H7 (cell line): ENCODE measurements at places on chromosomes 13 and 19. TPM values are rescaled to one million over a fixed set of nuclear protein-coding genes. Genes with fewer than 3 reads are reported as not detected.

ZNF578 gene
- total RNA-seq, result 16.8 and 22.7 TPM in 2 replicates

OR7A5 gene
- total RNA-seq, result not detected in 2 replicates

ZNF235 gene
- 1.6 and 2.1 TPM in 2 replicates for total RNA-seq

CEACAM4 gene
- total RNA-seq, result not detected in 2 replicates

- peak; percentile 56 for DNase-seq
Observed at GRCh38 chr19:3346677-3347353, 19.6 kb upstream of the NFIC start.

DNA sequence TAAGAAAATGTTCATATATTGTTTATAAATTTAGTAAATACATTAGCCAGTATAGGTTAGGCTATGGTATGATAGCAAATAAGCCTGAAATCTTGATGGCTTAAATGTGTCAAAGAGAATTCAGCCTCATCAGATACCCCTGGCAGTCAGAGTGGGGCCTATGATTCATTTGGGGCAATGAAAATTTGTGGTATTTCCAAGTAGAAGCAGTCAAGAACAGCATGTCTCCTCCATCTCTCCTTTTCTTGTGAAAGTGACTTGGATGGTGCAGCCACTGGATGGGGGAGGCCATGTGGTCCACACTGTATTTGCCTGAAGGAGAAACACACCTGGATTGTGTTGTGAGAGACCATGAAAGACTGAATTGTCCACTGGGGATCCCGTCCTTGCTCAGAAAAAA, 82.7 kb downstream of the DLEU7 start:
- no peak for DNase-seq

- DNase-seq, result peak; percentile 31
Observed at GRCh38 chr13:59391696-59392095, 772.0 kb downstream of the DIAPH3 start.

DNA sequence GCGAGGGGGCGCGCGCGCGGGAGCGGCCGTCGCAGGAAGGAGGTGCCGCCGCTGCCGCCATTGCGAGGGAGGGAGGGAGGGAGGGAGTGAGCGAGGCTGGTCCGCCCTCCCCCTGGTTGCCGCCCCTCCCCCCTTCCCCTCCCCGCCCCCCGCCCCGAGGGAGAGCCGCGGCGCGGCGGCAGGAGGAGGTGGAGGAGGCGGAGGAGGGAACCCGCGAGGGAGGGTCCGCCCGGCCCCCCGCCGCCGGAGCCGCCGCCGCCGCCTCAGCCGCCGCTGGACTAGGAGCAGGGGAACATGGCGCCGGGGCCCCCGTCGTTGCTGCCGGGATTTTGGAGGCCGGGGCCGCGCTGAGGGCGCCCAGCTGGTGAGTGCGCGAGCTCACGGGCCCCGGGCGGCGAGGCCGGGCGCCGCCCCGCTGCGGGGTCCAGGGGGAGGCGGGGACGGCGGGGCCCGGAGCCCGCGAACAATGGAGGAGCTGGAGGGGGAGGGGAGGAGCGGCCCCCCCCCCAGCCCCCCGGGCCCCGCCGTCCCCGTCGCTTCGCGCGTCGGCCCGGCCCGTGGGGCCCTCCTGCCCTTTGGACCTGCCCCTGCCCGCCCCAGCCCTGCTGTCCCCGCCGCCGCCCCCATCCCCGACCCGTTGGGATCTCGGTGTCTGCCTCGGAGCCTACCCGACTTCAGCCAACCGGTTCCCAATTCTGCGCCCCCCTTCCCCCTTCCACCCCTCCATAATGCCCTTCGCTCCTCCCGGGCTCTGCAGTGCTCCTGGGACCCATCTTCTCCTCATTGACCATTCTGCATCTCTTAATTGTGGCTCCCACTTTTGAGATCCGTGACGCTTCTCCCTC, at the start of gene ARHGAP35:
Gene ARHGAP35, plus strand, starts transcription at position 152 of the 845 bp plus-strand sequence. CDS start 57,679 bp downstream, outside the sequence.
- peak; percentile 96 for DNase-seq

GRCh38 chr19:1410136-1410786, 2.9 kb downstream of the DAZAP1 start:
- no peak for DNase-seq

DNA sequence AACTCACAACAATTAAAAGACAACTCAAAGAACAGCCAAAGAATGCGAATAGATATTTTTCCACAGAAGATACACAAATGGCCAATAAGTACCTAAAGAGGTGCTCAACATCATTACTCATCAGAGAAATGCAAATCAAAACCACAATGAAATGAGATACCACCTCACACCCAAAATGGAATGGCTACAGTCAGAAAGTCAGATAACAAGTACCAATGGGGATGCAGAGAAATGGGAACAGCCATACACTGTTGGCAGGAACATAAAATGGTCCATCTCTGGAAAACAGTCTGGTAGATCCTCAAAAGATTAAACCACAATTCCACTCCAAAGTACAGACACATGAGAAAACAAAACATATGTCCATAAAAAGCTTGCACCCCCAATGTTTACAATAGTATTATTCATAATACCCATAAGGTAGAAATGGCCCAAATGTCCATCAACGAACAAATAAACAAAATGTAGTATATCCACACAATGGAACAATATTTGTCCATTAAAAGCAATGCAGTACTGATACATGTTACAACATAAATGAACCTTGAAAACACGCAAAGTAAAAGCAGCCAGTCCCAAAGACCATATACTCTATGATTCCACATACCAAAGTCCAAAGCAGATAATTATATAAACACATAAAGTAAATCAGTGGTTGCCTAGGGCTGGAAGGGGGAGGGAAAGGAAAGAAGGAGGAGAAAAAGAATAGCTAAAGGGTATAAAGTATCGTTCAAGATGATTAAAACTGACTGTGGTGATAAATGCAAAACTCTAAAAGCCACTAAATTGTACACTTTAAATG, 19.6 kb downstream of the USP12 start:
- no peak for DNase-seq

DNA sequence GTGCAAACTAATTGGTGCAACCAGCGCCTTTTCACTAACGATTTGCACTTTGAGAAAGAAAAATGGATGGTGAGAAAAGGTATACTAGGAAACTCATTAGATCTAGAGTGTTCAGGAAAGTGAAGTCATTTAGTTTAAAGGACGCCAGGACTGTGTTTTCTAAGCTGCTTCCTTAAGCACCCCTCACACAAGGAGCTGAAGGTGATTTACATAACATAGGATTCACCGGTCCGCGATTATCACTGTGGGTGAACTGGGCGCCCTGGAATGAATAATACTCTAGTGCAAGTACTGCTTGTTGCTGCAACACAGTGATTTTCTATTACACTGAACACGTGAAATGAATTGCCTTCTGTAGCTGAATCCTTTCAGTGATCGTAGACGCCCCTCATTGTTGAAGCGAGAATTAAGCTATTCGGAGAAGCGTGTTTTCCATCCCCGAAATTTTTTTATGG, 2.6 kb upstream of the MAB21L1 start:
- DNase-seq, result peak; percentile 60
